ENCODE measurements at places on chromosomes 6 and 20. TPM values are rescaled to one million over a fixed set of nuclear protein-coding genes. Genes with fewer than 3 reads are reported as not detected.

The ASIP gene
- not detected for total RNA-seq

The AMD1 gene
- 75.4 TPM for total RNA-seq

The NKAIN4 gene
- 1.5 TPM for total RNA-seq

The IRF4 gene
- total RNA-seq: 0.18 TPM

The GLP1R gene
- 0.15 TPM for total RNA-seq

The MEI4 gene
- 0.45 TPM for total RNA-seq

The TINAG gene
- not detected for total RNA-seq

The ABHD16A gene
- total RNA-seq: 38.3 TPM

The BCAS1 gene
- total RNA-seq: not detected

The TREML1 gene
- 0.31 TPM for total RNA-seq

The SGK2 gene
- 1.6 TPM for total RNA-seq

The BHLHE23 gene
- not detected for total RNA-seq

The GNL1 gene
- total RNA-seq: 93.5 TPM

The TSBP1 gene
- not detected for total RNA-seq

The SIRPB2 gene
- not detected for total RNA-seq

The CCN5 gene
- total RNA-seq: not detected

The FAM50B gene
- total RNA-seq: 2.8 TPM

The L3MBTL1 gene
- 38.4 TPM for total RNA-seq

The BPIFB1 gene
- not detected for total RNA-seq

The FAM184A gene
- total RNA-seq: 186 TPM

The REM1 gene
- not detected for total RNA-seq

The NOX3 gene
- not detected for total RNA-seq

The EEF1A2 gene
- total RNA-seq: 19.5 TPM

The KCNK15 gene
- 0.18 TPM for total RNA-seq

The HLA-DPB1 gene
- total RNA-seq: 19.8 TPM

The TRMT11 gene
- total RNA-seq: 28.5 TPM

The ULBP3 gene
- 3.8 TPM for total RNA-seq

The IMPG1 gene
- total RNA-seq: not detected

The PXDC1 gene
- 3.3 TPM for total RNA-seq

The SPACA1 gene
- not detected for total RNA-seq

The POU5F1 gene
- total RNA-seq: 687 TPM

The TDRD6 gene
- 0.04 TPM for total RNA-seq

The CSNK2A1 gene
- total RNA-seq: 266 TPM

The PTCHD4 gene
- 0.11 TPM for total RNA-seq

The PREP gene
- total RNA-seq: 58.9 TPM

The BMP5 gene
- 0.56 TPM for total RNA-seq

The CLDN20 gene
- total RNA-seq: not detected

The FAM217A gene
- not detected for total RNA-seq

The TRIM27 gene
- total RNA-seq: 82.7 TPM

The TFAP2C gene
- 3.0 TPM for total RNA-seq

The TTBK1 gene
- 0.61 TPM for total RNA-seq

The ADRM1 gene
- total RNA-seq: 47.3 TPM

The SLC35D3 gene
- not detected for total RNA-seq

The IL17A gene
- not detected for total RNA-seq

The JAG1 gene
- total RNA-seq: 20.8 TPM

The IL20RA gene
- total RNA-seq: 0.13 TPM

The POLR1H gene
- total RNA-seq: 22.2 TPM

The CNR1 gene
- 14.3 TPM for total RNA-seq

The ZNF831 gene
- not detected for total RNA-seq

The CHRNA4 gene
- 0.45 TPM for total RNA-seq

The LAMA4 gene
- total RNA-seq: 0.24 TPM

The LSM14B gene
- 82.9 TPM for total RNA-seq

The KCNB1 gene
- total RNA-seq: 2.5 TPM

Measured in endodermal cell (in vitro differentiated cells).